ENCODE measurements at places on chromosomes 11 and 22.

- DNase-seq = no peak
Observed at GRCh38 chr11:3123305-3123704, 41.8 kb downstream of the OSBPL5 start.

GRCh38 chr11:1399386-1400316 lies 9.9 kb downstream of the BRSK2 start:
- DNase-seq = peak; percentile 22

DNA sequence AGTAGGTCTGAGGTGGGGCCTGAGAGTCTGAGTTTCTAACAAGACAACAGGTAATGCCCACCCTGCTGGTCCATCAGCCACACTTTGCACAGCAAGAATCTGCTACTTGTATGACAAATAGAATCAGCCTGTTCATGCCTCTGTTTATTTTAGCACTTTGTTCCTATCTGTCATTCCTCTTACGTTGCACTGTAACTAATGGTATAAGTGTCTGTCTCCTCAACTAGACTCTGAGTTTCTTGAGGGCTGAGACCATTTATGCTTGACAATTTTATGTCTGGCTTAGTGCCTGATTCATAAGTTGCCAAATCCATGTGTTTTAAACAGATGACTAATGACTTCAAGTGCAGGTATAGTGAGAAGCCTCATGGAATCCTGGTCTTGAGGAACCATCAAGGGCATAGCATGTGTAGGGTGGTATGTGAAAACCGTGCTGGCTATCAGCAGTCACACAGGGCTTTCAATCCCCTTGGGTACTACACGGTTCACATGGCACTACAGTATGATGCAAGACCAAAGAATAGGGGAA lies 209.7 kb downstream of the C11orf91 start:
- DNase-seq = no peak

DNA sequence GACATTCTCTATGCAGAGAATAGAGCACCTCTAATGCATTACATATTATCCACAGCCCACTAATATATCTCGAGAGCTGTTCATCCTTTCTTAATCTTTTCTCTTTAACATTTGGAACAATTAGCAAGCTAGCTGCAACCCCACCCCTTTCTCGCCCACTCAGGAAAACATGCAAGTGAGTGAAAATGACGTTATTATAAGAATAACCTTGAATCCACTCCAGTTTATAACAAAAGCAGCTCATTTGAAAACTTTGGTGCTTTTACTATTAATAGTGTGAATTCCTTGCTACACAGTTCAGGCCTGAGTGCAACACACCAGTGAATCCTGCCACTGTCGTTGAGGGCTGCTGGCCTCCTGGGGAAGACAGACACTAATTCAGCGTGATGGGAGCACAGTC lies 63.3 kb upstream of the BMAL1 start:
- DNase-seq = no peak

- peak; percentile 31 for DNase-seq
Observed at GRCh38 chr11:125262194-125262829, 97.8 kb downstream of the PKNOX2 start.

GRCh38 chr22:30949934-30950660 lies 18.5 kb downstream of the MORC2 start:
- no peak for DNase-seq

Data from choroid plexus epithelial cell (primary cell).